Left ventricle myocardium superior (tissue), 1 donor: ENCODE measurements at places on chromosomes 4 and X. TPM values are rescaled to one million over a fixed set of nuclear protein-coding genes. Genes with fewer than 3 reads are reported as not detected.

The TMSB15C gene
- total RNA-seq = 0.10 TPM

The RAP1GDS1 gene
- 10.5 TPM for total RNA-seq

The TRIML2 gene
- not detected for total RNA-seq

The BEND4 gene
- total RNA-seq = not detected

The PTPN13 gene
- total RNA-seq = 3.2 TPM
